ENCODE measurements at places on chromosomes 11 and 22.

GRCh38 chr11:87597725-87598124 is 560.0 kb downstream of the TMEM135 start:
- no peak for DNase-seq

DNA sequence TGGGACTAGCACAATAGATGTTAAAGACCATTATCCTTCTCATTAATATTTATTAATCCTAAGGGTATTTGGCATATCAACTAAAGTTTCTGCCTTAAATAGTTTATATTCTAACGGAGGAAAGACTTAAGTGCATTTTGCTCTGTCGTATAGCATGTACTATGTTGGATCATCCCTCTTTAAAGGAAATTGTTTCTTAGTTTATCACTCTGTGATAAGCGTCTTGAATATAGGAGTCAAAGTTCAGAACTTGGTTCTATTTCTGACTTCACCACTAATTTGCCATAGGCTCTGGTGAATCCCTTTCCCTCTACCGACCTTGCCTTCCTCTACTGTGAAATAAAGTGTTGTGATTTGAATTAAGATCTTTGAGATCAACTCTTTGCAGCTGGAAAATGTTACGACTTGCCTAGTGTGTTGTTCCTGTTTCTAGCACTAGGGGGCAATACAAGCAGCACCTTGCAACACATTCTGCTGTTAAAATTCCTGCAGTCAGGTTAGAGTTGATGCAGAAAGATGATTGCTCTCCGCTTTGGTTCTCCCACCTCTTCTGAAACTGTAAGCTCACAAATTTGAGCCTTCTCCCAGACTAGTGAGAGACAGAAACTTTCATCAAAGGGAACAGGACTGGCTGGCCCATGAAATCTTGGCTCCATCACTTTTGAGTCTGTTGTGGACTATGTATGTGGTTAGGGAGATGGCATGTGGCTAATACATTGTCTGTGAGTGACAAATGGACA is 27.8 kb upstream of the ZNRF3 start:
- peak; percentile 39 for DNase-seq

DNA sequence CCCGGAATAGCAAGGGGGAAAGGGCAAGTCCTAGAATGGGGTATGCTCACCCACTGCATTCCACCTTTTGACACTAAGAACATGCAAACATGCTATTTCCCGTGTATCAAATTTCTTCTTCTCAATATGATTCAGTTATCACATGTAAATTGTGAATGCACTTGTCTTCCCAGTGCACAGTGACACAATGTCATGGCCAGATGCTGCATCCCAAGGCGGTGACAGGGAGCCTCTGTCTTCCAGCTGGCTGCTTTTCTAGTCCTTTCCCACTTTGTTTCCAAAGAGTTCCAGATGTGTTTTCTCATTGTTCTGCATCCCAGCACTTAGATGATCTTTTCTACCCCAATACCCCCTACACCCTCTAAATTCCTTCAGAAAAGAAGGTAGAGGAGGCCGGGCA is 12.4 kb downstream of the SLC25A18 start:
- no peak for DNase-seq

- DNase-seq = no peak
Measured at GRCh38 chr22:29043906-29044575, 17.6 kb downstream of the C22orf31 start.

Data from activated T-cell treated with anti-CD3 and anti-CD28 coated beads, Interleukin-2, amount 50 U/mL, for 48 hours (primary cell).